GM10248 (cell line): ENCODE measurements at places on chromosomes 12 and 14.

GRCh38 chr12:11651381-11651780 lies 1.9 kb downstream of the ETV6 start:
- no peak for DNase-seq

DNA sequence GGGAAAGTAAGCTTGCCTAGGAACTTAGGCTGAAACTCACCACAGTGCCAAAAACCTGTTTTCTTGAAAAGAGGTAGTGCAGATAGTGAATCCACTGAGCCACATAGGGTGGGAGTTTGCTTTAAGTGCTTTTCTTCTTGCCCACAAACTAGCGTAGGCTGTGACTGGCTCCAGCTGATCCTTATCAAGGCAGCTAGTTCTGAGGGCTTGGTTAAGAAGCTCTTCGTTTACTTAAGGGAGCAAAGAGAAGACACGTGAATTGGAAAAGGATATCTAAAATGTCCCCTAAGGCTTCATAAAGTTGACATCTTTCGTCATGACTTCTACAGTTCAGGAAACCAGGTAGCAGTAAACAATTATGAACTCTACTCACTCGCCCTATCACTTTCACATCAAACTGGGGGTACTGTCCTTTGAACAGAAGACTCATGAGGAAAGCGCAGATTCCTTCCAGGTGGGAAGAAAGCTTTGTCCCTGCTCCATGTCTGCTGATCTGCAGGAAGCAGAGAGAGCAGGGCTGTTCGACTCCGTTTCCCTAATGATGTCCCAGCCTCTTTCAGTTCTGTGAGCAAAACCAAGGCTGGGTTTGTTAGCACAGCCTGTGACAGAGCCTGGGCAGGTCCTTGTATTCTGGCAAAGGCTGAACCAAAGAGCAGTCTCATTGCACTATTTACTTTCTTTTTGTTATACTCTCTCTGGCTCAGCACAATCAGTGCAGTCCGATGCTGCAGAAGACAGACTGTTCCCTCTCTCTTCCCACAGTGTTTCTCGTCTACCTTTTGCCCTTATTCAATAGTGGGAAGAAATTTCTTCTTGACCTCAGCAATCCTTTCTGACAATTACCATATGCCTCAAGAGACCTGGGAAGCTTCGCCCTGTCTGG lies 93.5 kb upstream of the ETV6 start:
- no peak for DNase-seq

DNA sequence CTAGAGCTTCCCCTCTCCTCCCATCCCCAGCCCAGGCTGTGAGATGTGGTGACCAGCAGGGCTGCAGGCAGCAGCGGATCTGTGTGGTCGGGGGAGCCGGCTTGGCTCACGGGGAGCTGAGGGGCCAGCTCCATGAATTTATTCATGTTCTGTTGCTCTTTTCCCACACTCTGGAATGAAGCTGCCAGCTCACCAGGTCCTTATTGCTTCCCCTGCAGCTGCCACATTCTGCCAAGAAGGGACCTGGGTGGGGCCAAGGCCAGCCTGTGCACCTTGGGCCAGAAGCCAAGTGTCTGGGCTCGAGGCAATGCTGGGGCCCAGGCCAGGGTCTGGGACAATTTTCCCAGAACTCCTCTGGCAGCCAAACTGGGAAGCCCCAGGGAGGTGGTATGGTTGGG lies 2.5 kb upstream of the C1QL4 start:
- no peak for DNase-seq

- no peak for DNase-seq
Measured at GRCh38 chr14:79693935-79694334, 517.4 kb downstream of the DIO2 start.

GRCh38 chr14:95614349-95614748 lies 71.9 kb upstream of the TCL1B start:
- no peak for DNase-seq
